ENCODE measurements at places on chromosomes 16 and 17.

- no peaks in the 10 kb centered on the region for H3K4me1 ChIP-seq
- H3K36me3 ChIP-seq: no peaks in the 10 kb centered on the region
- no peak overlapping the region for H3K4me3 ChIP-seq
- H3K27ac ChIP-seq: no peak overlapping the region
- DNase-seq: no peak
- no peaks in the 10 kb centered on the region for H3K27me3 ChIP-seq
Measured at GRCh38 chr17:9032583-9032982, 11.3 kb downstream of the NTN1 start.

- H3K4me3 ChIP-seq: no peak overlapping the region
- H3K27me3 ChIP-seq: no peaks in the 10 kb centered on the region
- peaks cover 15% of the 10 kb centered on the region for H3K4me1 ChIP-seq
- H3K27ac ChIP-seq: no peak overlapping the region
- H3K36me3 ChIP-seq: no peaks in the 10 kb centered on the region
Measured at GRCh38 chr17:40290629-40291280, 3.1 kb downstream of the CDC6 start.

DNA sequence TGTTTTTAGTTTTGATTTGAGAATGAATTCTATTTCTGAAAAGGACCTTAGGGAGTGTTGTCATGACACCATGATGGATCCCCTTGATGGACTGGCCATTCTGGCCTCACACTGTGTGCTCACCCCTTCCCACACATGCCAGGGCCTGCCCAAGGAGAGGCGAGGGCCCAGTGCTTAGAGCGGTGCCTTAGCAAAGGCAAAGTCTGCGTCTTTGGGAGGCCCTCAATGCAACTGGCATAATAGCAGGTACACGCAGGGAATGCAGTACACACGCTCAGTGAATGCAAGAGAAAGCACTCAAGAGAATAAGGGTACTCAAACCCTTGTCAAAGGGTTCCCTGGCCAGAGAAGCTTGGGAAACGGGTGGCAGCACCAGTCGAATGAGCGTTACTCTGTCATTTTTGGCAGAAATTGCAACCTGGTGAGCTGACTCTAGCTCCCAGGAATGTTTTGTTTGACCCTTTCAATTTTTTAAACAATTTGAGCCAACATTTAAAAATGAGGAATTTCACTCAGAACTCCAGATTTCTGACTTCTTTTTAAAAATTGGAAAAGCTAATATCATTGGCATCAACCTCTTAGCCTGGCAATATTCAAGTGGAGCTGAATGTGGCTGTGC lies 32.1 kb downstream of the NKD1 start:
- no peaks in the 10 kb centered on the region for H3K27me3 ChIP-seq
- H3K4me1 ChIP-seq: no peaks in the 10 kb centered on the region
- no peak for DNase-seq
- no peak overlapping the region for H3K27ac ChIP-seq

GRCh38 chr16:4404247-4404966 lies 12.0 kb downstream of the CORO7 start:
- H3K4me1 ChIP-seq: no peaks in the 10 kb centered on the region
- no peaks in the 10 kb centered on the region for H3K36me3 ChIP-seq
- H3K27me3 ChIP-seq: no peaks in the 10 kb centered on the region
- peak; percentile 46 for DNase-seq
- H3K27ac ChIP-seq: no peak overlapping the region
- H3K4me3 ChIP-seq: no peak overlapping the region

GRCh38 chr17:73397278-73397826 lies 85.6 kb upstream of the CDC42EP4 start:
- H3K4me1 ChIP-seq: no peaks in the 10 kb centered on the region
- no peak overlapping the region for H3K4me3 ChIP-seq
- DNase-seq: no peak
- H3K36me3 ChIP-seq: no peaks in the 10 kb centered on the region
- H3K27me3 ChIP-seq: no peaks in the 10 kb centered on the region

GRCh38 chr17:6501359-6501758 lies 55.0 kb downstream of the PITPNM3 start:
- no peaks in the 10 kb centered on the region for H3K36me3 ChIP-seq
- H3K4me3 ChIP-seq: no peak overlapping the region
- DNase-seq: no peak
- H3K27me3 ChIP-seq: no peaks in the 10 kb centered on the region

DNA sequence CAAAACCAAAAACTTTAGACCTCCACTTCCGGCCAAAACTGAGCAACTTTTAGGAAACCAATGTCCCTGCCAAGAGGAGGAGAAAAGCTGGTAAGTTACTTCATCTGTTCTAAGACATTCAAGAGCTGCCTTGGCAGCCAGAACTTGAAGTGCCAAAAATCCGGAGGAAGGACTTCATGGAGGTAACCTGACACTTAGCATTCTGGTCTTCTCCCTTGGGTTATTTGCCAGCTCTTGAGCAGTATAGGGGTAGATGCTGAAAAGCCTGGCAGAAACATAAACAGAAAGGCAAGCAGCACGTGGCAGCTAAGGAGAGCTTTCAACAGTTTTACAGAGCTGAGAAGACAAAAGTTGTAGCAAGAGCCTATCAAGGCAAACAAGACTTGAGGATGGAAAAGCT lies 53.2 kb downstream of the CDYL2 start:
- no peak overlapping the region for H3K27ac ChIP-seq
- no peaks in the 10 kb centered on the region for H3K4me1 ChIP-seq
- DNase-seq: no peak
- no peaks in the 10 kb centered on the region for H3K27me3 ChIP-seq
- H3K36me3 ChIP-seq: no peaks in the 10 kb centered on the region

DNA sequence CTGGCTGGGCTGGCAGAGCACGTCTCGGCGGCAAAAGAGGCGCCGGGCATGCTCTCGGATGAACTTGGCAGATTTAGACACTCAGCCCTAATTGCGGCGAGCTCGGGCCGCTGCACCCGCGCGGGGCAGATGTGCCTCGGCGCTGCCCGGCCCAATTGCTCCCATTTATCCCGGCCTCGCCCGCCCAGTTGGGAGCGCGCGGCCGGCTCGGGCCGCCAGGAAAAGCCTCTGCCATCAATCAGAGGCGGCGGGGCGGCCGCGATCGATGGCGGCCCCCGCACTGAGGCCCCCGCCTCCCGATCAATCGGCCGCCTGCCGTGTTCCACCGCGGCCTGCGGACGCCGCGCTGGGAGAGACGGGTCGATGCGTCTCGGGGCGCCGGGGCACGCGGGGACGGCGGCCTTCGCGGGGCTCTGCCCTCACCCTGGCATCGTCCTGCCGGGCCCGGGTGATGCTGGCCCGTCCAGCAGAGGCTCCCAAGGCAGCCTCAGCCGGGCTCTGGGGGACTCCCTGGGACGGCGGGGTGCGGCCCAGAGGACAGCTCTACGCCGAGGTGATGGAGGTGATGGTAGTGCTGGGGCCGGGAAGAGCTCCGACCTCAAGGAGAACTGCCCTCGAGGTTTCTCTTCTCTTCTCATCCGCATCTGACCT lies 200.9 kb upstream of the N4BP1 start:
- no peak overlapping the region for H3K4me3 ChIP-seq
- H3K4me1 ChIP-seq: peaks cover 4% of the 10 kb centered on the region
- H3K27ac ChIP-seq: no peak overlapping the region
- H3K36me3 ChIP-seq: no peaks in the 10 kb centered on the region
